ENCODE measurements at places on chromosomes 7 and 10. TPM values are rescaled to one million over a fixed set of nuclear protein-coding genes. Genes with fewer than 3 reads are reported as not detected.

Gene CALHM3
- total RNA-seq = not detected

Gene CALCR
- total RNA-seq = not detected

Gene GAD2
- total RNA-seq = not detected

Gene SPDYE16
- 0.36 TPM for total RNA-seq

Gene ZNF239
- 4.7 TPM for total RNA-seq

Gene BLOC1S2
- total RNA-seq = 51.3 TPM
